ENCODE measurements at places on chromosomes 2 and 18. TPM values are rescaled to one million over a fixed set of nuclear protein-coding genes. Genes with fewer than 3 reads are reported as not detected.

- no peak overlapping the region for H3K4me3 ChIP-seq
- no peak for DNase-seq
- no peaks in the 10 kb centered on the region for H3K27me3 ChIP-seq
- no peaks in the 10 kb centered on the region for H3K36me3 ChIP-seq
- no peaks in the 10 kb centered on the region for H3K4me1 ChIP-seq
- H3K27ac ChIP-seq, result no peak overlapping the region
Measured at GRCh38 chr18:3914109-3914508, 464.1 kb downstream of the TGIF1 start.

The ATOH8 gene
- total RNA-seq, result not detected

GRCh38 chr2:183868707-183869106, 729.6 kb upstream of the ZNF804A start:
- H3K27me3 ChIP-seq, result no peaks in the 10 kb centered on the region
- H3K4me3 ChIP-seq, result no peak overlapping the region
- DNase-seq, result no peak
- no peak overlapping the region for H3K27ac ChIP-seq
- H3K36me3 ChIP-seq, result no peaks in the 10 kb centered on the region

DNA sequence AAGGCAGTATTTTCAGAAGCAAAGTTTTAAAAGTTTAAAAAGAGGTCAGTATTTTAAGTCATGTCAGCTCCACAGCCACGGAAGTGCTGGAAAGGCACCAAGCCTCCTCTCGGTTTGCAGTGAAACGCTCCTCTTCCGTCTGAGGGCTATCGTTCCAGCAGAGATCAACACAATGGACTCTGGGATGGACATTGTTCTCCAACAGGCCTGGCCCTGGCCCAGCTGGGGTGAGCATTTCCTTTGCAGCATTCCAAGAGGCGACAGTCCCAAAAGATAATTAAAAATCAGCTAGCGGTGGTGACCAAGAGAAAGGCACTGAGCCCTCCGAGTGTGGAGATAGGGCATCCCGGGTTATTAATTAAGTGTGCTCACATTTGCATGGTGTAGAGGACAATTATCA, 95.9 kb upstream of the LCLAT1 start:
- no peak for DNase-seq
- H3K4me3 ChIP-seq, result no peak overlapping the region
- H3K36me3 ChIP-seq, result no peaks in the 10 kb centered on the region
- H3K27ac ChIP-seq, result no peak overlapping the region
- H3K4me1 ChIP-seq, result no peaks in the 10 kb centered on the region

- no peaks in the 10 kb centered on the region for H3K36me3 ChIP-seq
- no peaks in the 10 kb centered on the region for H3K4me1 ChIP-seq
- H3K27ac ChIP-seq, result no peak overlapping the region
- no peak overlapping the region for H3K4me3 ChIP-seq
- DNase-seq, result no peak
Measured at GRCh38 chr2:40432921-40433483, 18.9 kb downstream of the SLC8A1 start.
